ENCODE measurements at places on chromosomes 7 and 10.

DNA sequence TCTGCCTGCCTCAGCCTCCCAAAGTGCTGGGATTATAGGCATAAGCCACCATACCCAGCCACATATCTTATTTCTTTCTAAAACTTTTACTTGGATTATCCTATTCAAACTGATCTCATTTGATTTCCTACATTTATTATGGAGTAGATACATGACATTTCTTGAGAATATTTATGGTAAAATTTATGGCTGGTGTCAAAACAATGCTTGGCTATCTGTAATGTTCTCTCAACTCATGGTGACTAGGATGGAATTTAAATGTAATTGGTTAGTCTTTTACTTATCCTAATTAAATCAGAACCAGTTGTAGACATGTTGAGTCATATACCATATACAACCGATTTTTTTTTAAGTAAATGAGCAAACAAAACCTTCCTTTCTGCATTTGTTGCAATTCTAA is 4.1 kb downstream of the NUP42 start:
- DNase-seq: no peak

DNA sequence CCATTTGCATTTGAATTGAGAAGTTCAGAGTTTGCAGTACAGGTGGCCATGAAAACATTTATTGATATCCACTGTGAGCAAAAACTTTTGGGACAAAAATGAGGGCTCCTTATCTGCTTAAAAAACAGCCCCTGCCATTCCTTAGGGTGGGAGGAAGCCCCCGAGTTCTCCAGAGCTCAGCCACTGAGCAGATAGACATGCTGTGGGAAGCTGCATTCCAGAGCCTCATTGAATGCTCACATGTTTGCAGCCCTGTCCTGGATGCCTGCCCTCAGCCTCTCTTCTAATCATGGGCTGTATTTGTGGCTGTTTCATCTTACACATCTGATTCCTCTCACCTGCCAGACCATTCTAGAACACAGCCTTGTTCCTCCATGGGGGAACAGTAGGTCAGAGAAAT is 33.3 kb downstream of the PLPP4 start:
- no peak for DNase-seq

- DNase-seq: no peak
Observed at GRCh38 chr10:104144931-104145330, 23.0 kb downstream of the SFR1 start.

- DNase-seq: no peak
Observed at GRCh38 chr7:158732494-158733219, 28.1 kb upstream of the NCAPG2 start.

DNA sequence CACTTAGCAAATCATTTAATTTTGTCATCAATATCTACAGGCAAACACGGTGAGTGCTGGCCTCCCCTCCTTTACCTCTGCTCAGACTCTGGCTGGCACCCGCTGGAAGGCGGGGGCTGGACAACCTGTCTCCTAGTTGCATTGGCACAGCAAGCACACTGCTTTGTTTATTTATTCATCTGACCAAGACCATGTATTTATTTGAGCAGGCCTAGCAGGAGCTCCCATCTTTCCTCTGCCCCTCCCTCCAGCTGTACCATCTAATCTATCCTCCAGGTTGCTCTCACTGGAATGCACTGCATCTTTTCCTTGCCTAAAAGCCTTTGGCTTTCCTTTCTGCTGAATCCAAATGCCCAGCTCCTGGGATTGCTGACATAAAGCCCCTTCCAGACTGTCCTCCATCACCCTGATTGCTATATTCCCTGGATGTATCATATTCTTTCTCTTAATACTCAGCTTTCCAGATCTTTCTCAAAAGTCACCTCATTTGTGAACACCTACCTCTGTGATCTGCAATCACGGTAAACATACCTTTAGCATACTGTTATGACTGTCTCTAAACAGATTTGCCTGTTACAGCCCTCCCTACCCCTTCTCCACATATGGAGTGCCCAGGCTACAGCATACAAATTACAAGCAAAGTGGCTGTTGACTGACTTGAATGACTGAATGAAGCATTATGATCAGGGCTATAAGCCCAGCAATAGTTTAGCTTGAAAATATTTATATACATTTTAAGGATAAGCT is 9.6 kb downstream of the ELMO1 start:
- no peak for DNase-seq

- no peak for DNase-seq
Observed at GRCh38 chr10:51510231-51510630, 189.2 kb downstream of the CSTF2T start.

- no peak for DNase-seq
Observed at GRCh38 chr10:8063128-8063908, 8.8 kb downstream of the GATA3 start.

Measured in NCI-H1092 (cell line).